Kidney glomerular epithelial cell (primary cell): ENCODE measurements at places on chromosomes 12 and 14.

- DNase-seq: no peak
Observed at GRCh38 chr14:25381498-25381897, 331.6 kb upstream of the STXBP6 start.

DNA sequence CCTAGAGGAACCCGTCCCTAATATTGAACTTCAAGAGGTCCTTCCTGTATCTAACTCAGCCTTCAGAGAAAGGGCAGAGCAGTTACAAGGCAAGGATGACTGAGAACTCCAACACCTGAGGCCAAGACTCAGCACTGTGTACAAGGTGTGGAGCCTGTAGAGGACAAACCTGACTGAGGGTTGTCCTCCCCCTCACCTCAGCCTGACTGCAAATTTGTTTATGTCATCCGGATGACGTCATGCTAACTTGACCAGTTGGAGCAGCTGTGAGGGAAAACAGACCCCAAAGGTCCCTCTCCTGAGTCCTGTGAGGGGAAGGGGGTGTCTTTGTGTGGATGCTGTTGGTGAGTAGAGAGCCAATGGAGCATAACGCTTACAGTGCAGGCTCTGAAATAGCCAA is 4.3 kb downstream of the CRACR2A start:
- no peak for DNase-seq

- DNase-seq: peak; percentile 68
Observed at GRCh38 chr12:10212739-10213131, at the start of gene GABARAPL1. GABARAPL1 (plus strand) TSS chr12:10212877; CDS start chr12:10213130, 253 bp downstream.

DNA sequence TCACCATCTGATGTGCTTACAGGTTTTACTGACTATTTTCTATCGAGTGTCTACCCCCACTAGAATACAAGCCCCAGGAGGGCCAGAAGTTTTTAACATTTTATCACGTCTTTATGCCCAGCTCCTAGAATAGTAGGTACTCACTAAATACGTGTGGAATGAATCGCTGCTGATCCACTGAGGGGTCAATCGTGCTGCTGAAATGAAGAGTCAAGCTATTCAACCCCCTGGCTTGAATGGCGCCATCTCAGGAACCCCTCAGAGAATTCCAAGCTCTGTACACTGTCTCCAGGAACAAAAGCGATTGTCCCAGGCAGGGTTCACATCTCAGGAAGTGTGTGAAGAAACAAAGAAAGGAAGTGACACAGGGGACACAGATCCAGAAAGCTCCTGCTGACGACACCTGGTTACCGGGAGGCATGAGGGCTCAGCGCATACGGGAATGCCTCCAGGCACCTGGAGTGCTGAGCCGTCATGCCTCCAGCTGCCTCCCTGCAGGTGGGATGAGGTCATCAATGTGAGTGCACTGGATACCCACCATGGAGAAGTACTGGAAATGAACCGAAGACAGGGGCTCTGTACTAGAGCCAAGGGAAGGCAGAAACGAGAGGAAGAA is 45.6 kb downstream of the PITPNM2 start:
- DNase-seq: no peak

DNA sequence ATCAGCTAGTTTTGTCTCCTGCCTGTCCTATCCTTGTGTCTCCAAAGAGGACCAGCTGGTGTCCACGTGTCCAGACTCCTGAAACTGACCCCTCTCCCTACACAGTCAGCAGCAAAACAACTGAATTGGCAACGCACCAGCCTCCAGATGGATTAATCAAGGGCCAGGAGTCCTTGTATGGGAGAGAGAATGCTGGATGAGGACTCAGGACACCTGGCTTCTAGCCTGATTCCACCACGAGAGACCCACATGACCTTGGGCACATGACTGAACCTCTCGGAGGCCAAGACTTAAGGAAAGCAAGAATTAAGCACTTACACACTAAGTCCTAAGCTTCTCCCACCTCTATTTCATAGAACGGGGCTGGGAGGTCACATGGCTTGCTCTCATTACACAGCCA is 60.4 kb upstream of the CMKLR1 start:
- DNase-seq: no peak

GRCh38 chr12:75479963-75480461 is 543 bp upstream of the GLIPR1 start:
- DNase-seq: peak; percentile 66

DNA sequence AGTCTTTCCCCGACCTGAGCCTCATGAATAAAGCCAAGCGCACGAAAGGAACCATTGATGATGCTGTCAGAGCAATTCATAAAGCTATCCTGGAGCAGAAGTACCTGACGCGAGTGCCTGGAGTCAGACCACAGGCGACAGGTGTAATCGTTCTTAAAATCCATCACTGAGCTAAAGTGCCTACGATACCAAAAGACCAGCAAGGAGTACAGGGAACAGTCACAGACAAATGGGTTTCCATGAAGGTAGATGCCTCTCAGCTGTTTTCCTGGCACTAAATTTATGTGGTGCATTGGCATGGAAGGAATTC is 1.4 kb upstream of the PCED1B start:
- DNase-seq: peak; percentile 71

GRCh38 chr14:22002860-22003284 is 329.3 kb upstream of the OR4E1 start:
- DNase-seq: no peak

DNA sequence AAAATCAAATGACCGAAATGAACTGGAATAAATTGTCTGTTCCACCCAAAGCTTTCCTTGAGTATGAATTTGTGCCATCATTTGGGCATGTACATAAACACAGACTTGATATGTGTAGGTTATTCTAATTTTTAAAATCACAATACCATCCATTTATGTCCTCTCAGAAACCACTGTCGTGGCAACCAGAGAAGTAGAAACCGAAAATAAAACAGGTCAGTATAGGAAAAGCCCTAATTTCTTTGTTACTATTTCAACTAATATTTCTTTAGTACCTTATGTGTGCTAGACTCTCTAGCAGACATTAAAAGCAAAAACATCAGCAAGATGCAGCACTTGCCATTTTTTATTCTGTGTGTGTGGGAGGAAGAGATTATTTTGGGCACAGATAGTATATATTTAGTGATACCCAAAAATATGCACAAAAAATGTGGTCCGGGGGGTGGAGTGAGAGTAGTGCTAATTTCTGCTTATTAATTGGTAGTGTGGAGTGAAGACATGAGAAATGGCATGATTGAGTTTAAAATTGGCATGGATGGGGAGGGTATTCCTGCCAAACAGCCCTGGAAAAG is 130.8 kb upstream of the CNTN1 start:
- no peak for DNase-seq
